ENCODE measurements at places on chromosomes 5 and 9.
A peak's percentile ranks its signal among the peaks of the same experiment; 100 is the strongest.

GRCh38 chr5:38500573-38501260 is 55.7 kb downstream of the LIFR start:
- DNase-seq: no peak

GRCh38 chr5:74510476-74511075 is 130.0 kb downstream of the ENC1 start:
- DNase-seq: no peak

DNA sequence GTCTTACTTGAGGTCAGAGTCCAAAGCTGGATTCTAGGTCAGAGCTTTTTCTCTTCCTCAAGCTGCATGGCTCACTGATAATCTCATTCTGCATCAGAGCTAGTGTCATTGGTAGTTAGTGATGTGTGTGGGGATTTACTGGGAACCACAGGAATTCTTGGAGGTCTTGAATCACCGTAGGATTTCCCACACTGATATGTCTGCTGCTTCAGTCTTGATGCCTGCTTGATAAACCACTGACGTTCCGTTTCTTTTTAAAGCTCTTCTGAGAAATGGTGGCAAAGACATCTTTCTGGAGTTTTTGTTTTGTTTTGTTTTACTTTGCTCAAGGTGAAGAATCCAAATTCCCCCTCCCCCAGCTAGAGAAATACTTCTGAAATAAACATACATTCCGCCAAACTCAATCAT is 1.2 kb upstream of the GARIN3 start:
- DNase-seq: no peak

DNA sequence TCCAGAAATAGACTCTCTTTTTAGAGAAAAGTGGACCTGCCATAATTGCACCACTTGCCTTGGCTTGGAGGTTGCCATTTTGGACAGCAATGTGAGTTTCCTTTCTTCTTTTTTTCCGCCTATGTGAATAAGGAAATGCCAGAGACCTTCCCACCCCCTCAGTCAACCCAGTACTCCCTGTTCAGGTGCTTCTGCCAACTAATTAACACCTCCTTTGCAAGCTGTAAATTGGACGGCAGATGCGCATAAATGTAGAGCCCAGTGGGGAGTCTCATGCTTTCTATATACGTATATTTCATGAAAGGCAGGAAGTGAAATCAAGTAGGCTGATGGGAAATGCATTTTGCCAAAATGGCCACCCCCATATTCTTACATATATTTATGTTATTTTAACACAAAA is 269.8 kb upstream of the RFX3 start:
- DNase-seq: no peak

- no peak for DNase-seq
These were observed 284.2 kb downstream of the SMARCA2 start for GRCh38 chr9:2299156-2299842.

- DNase-seq: no peak
These were observed 295.5 kb upstream of the MSX2 start for GRCh38 chr5:174428895-174429294.

DNA sequence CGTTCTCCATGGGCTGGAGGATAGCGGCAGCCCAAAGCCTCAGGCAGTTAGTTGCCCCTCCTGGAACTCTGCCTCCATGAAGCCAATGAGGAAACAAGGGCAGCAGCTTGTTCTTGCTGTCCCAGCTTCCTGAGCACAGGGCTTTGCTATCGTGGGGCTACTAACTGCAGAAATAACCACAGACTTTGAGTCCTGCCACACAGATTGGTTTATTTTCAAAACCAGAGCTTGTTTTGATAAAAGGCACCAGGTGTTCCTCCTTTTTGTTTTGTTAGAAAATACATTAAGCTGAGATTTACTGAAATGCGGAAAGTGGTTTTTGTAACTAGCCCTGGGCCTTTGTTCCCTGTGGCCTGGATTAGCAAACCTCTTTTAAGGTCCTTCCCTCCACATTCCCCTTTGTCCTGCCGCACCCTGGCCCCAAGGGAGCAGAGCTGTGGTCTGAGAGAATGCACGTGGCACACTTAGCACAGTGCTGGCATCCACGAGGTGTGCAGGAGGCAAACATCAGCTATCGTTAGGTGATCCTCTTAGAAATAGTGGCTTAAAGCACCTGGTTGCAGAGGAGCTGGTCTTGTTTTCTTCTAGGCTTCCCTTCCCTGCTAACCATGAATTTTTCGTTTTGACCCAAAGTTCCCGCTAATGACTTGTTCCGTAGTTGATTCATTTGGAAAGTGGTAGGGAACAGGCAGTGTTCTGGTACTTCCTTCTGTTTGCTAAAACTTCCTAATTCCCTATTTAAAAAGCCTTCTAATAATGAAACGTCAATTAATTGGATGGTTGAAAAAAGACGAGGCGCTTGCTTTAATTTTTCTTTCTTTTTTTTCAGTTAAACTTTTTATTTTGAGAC is 21.5 kb downstream of the MVB12B start:
- no peak for DNase-seq

DNA sequence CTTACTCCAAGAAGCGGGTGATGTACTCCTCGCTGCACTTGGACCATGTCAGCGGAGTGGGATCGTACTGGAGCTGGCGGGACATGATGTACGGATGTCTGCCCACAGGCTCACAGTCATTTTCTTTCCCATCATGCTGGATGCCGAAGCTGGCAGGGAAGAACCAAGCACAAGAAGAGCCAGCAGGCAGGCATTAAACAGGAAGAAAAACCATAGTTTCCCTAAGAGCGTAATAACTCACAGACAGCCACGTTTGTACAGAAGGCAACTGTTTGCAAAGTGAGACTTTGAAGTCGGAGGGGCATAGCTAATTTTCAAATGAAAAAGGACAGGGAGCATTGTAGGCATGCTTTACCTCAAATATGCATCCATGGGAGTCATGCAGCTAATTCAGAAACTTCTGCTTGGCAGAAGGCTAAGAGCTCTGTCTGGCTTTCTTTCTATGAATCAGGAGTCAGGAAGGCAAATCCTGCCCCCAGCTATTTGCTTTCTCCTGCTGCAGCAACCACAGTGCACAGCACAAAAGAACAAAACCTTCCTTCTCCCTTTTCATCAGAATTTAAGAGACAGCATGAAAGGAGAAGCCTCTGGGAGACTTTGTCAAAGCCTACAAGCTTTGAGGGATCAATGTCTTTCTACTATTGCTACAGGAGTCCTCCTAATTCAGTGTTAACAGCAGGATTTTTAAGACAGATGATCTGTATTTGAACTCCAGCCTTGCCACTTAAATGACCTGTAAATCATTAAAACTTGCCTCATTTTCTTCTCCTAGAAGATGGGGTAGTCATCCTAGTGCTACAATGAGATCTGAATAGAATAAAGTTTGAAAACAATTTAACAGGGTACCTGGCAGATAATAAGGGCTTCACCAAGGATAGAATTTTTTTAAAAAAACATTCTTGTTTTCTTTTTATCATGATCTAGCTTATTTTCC is 209.1 kb downstream of the TARS1 start:
- no peak for DNase-seq

DNA sequence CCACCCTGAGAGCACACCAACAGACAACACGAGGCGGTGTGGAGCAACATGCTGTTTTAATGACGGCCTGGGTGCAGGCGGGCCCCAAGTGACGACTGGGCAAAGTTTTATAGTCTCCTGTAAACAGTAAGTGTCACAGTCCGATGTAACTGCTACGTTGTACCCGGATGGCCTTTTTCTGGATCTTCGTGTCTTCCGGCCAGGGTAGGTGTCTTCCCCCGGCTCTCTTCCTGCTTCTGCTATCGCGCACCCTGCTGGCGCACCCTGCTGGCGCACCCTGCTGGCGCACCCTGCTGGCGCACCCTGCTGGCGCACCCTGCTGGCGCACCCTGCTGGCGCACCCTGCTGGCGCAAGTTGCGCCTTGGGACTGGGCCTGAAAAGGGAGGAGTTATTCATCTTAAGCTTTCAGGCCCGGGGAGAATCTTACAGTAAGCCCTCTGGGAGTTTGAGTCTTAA is 143.0 kb upstream of the TARS1 start:
- no peak for DNase-seq

GRCh38 chr5:154298065-154298464 is 107.5 kb downstream of the GALNT10 start:
- DNase-seq: no peak

GRCh38 chr5:132471944-132472343 is 18.6 kb downstream of the IRF1 start:
- DNase-seq: no peak

DNA sequence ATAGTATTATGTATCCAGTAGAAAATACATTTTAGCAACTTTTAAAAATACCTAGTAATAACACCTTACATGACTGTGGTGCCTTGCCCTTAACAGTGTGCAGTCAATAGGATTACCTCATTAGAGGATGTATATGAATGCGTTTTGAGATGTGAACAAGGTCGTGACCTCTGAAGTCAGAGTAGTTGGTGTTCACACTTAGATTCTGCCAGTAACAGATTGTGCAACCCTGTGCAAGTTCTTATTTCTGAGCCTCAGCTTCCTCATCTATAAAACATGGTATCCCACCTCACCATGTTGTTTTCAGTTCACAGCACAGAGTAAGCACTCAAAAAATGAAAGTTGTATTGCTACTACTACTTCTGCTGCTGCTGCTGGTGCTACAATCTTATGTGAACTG is 347.3 kb downstream of the KDM4C start:
- peak; percentile 46 for DNase-seq

DNA sequence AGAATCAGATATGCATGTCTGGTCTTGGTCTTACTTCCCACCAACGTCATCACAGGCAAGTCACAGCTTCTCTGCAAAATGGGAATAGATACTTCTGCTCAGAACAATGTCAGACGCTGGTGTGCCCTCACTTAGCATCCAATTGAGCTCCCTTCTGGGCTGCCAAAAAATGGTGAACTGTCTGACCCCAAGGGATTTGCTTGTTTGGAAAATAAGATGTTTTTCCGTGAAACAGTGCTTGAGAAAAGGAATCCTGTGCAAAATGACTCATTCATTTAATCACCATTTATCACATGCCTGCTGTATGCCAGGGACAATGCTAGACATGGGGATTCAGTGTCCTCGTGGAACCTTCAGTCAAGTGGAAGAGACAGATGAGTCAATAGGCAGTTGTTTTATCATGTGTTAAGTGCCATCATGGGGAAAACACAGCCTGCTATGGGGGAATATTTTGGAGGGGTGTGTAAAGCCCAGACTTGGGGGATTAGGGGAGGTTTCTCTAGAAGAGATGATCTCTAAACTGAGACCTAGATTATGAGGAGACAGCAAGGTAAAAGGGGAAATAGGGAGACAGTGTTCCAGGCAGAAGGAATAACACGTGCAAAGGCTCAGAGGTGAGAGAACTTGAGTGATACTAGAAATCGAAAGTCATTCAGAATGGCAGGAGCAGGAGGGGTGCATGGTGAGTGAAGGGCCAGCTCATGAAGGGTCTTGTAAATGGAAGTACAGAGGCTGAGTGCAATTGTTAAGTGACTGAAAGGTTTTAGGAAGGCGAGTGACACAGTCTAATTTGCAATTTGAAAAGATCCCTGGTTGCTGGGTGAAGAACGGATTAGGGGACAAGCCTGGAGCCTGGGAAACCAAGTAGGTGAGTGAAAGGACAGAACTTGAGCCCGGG is 3.9 kb downstream of the NIPAL4 start:
- DNase-seq: no peak

DNA sequence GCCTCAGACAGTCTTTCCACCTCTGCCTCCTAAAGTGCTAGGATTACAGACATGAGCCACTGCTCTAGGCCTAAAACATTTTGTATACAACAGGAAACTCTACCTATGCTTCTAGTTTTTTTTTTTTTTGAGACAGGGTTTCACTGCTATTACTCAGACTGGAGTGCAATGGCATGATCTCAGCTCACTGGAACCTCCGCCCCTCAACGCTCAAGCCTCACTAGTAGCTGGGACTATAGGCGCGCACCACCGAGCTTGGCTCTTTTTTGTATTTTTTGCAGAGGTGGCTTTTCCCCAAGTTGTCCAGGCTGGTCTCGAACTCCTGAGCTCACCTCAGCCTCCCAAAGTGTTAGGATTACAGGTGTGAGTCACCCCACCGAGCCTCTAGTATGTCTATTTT is 5.4 kb downstream of the HSPA9 start:
- DNase-seq: no peak

- no peak for DNase-seq
These were observed 222.2 kb upstream of the TMEM161B start for GRCh38 chr5:88490874-88491273.

DNA sequence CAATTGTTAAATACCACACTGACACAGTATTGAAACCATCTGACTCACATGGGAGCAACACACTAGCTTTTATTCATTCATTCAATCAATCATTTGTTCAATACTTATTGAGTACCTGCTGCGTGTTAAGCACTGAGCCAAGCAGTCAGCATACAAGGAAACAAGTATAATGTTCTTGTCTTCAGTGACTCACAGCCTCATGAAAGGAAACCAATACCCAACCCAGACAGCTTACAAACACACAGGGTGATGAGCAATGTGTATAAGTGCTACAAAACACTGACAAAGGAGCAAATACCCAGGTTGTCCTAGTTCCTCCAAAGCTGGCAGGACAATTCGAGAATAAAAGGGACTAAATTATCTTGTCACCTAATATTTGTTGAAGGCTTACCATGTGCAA is 67.6 kb upstream of the RASEF start:
- DNase-seq: no peak

GRCh38 chr5:88502179-88503040 is 233.8 kb upstream of the TMEM161B start:
- no peak for DNase-seq

DNA sequence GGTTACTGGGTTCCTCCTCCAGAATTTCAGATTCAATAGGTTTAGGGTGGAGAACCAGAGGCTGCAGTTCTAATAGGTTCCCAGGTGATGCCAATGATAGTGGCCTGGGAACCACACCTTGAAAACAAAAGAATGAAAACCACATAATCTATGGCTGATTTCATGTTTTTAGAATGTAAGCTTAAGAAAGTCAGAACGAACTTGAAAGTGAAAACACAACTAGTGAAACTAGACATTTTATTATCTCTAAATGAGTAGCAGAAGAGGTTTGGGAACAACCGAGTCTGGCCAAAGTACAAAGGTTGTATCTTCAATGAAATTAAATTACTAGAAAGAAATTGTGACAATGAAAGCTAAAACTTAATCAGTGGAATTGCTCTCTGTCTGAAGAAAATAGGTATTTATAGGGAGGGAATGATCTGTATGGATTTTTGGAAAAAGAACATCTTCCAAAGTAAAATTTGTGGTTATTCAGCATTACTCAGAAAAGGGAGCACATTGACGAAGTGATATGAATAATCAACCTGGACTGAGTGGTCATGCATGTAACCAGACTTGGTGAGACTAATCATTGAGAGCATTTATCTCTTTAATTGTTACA is 24.9 kb upstream of the CEP120 start:
- DNase-seq: no peak

GRCh38 chr9:22739712-22740111 is 293.1 kb downstream of the DMRTA1 start:
- DNase-seq: no peak

- no peak for DNase-seq
These were observed 89.0 kb downstream of the HRH2 start for GRCh38 chr5:175746851-175747250.

Measured in GF-D8 (cell line).